ENCODE measurements at places on chromosomes 6 and 20.

GRCh38 chr20:64130876-64131275 is 23.5 kb upstream of the NPBWR2 start:
- no peak for DNase-seq

DNA sequence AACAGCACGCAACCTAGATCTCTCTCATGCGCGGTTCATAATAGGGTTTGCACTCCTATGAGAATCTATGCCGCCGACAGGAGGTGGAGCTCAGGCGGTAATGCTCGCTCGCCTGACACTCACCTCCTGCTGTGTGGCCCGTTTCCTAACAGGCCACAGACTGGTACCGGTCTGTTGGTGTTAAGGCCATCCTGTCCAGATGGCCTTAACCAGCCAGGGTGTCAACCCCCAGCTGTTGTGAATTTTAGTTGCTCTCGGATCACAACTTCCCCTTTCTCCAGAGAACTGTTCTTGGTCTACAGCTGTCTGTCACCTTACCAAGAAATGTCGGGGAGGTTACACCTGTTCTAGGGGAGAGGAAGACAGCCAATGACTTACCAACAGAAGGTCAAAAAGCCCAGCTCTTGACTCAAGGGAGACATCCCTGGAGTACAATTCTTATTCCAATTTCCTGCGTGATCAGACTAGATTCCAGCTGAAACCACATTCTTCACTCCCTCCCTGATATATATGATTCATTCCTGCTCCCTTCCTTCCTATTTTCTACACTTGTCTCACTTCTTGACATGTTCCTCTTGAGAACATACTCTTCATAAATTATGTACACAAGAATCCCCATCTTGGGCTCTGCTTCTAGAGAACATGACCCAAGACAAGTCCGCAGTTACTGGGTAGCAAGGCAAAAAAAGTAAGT is 23.1 kb upstream of the DNAAF9 start:
- no peak for DNase-seq

DNA sequence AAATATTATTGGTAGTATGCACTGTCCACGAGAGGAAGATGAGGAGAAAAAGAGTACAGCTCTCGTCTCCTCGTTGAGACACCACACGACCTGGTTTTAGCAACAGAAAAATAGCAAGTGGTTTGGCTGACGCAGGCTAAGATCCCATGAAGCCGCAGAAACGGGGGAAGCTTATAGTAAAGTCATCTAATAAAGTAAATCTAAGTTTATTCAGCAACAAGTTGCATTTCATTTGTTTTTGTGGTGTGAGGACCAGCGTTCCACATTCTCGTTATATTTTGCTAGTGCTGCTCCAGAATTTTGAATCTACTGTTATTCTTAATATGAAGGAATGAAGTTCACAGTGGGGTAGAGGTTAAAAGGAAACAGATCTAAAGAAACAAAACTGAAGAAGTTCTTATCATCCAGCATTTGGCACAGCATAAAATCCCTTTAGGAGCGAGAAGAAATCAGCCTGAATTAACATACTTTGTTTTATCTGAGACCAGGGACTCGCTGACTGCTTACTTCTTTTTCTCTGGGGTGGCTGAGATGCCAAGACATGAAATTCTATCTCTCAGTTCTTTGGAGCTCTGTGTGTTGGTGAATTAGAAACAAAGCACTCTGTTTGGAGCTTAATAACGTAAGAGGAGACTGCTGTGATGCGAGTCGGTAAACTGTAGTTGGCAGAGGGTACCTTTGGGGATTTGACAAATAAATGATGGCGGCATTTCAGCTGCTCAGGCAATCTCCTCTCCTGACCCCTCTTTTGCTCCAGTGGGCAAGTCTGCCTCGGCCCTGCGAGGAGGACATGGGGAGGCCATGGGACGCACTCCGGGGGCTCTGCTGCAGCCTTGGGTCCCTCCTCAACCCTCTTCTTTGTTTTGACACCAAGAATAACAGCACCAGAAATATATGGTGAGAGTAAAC is 24.9 kb upstream of the IRF4 start:
- no peak for DNase-seq

DNA sequence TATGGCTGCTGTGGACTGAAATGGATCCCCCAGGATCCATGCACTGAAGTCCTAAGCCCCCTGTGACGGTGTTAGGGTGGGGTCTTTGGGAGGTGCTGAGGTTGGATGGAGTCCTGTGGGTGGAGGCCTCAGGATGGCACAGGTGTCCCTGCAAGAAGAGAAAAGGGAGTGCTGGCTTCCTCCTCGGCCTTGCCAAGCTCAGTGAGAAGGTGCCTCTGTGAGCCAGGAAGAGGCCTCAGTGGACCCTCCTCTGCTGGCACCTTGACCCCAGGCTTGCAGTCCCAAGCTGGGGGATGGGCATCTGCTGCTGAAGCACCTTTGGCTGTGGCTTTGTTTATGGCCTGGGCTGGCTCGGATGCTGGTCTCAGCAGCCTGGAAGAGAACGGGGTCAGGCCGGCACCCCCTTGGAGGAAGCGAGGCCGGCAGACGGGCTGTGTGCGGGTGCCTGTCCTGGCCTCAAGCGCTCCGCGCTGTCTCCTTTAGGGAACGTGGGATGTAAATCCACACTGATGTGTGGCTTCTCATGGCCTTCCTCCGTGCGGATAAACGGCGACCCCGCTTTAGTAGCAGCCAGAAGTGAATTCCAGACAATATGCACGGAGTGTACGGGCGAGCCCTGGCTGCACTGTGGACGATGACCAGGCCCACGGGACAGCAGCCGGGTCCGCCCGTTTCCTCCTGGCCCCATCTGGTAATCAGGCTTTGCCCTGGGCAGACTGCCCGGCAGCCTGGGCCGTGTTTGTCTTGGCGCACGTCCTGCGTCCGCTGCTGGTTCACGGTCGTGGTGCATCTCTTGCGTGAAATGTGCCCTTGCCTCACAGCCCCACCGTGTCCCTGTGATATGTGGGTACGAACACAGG is 182.6 kb downstream of the ERMARD start:
- no peak for DNase-seq

DNA sequence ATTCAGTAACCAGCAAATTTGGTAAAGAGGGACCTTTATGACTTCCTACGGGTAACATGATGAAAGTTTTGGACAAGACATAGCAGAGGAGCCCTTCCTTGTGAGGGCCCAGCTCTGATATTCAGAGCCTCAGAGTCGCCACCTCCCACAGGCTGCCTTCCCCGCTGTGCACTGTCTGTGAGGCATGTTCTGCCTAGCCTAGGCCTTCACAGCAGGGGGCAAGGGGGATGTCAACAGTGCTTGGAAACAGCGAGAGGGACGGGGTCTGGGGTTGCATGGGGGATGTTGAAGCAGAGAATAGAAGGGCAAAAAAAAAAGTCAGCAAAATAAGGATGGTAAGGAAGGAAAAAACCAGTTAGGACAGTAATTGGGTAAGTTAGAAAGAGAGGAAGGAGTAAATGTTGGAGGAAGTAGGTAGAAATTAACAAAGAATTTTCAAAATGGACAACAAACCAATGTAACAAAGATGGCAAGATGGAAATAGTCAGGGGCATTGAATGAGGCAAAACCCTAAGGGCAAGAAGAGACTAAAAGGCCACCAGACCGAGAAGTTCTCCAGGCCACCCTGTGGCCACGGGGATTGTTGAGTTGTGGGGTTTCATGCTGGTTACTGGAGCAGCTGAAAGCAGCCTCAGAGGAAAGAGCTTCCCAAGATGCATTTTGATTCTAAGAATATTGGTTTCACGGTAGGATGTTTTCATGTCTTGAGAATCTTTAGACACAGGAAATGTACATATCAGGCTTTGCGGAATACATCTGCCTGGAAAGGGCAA is 139.8 kb downstream of the LY86 start:
- no peak for DNase-seq

DNA sequence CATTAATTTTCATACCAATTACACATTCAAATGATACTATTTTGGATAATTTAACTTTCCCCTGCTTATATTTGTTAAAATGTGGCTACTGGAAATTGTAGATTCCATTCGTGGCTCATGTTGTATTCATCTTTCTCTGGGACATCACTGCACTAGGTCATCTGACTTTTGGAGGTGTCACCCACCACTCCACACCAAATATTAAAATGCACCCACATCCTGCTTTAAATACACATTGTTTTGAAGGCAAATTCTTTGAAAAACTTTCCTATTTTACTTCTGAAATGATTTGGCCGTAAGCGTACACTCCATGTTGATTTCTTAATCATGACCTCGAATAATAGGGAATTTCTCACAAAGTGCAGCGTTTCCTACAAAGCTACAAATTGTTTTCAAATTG is 8.7 kb upstream of the RBM38 start:
- no peak for DNase-seq

DNA sequence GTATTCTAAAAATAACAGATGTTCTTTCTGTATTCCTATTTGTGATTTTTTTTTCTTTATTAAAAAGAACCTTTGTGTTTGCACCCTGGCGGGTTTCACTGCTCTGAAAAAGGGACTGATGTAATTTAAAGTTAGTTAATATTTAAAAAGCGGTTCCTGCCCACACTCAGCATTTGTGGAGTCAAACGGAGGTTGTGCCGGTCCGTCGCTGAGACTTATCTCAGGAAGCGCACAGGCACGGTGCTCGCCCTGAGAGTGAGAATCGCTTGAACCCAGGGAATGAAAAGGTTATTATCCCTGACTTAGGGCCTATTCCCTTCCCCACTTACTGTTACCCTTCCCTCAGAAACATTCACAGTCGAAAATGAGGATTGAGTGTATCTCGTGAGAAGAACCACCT is 366.7 kb downstream of the THBS2 start:
- no peak for DNase-seq

- DNase-seq = no peak
Measured at GRCh38 chr6:37303891-37304503, 46.1 kb upstream of the TMEM217 start.

- DNase-seq = no peak
Measured at GRCh38 chr6:63652980-63653379, 17.4 kb downstream of the PHF3 start.

GRCh38 chr6:3036861-3037637 is 31.2 kb upstream of the RIPK1 start:
- no peak for DNase-seq

DNA sequence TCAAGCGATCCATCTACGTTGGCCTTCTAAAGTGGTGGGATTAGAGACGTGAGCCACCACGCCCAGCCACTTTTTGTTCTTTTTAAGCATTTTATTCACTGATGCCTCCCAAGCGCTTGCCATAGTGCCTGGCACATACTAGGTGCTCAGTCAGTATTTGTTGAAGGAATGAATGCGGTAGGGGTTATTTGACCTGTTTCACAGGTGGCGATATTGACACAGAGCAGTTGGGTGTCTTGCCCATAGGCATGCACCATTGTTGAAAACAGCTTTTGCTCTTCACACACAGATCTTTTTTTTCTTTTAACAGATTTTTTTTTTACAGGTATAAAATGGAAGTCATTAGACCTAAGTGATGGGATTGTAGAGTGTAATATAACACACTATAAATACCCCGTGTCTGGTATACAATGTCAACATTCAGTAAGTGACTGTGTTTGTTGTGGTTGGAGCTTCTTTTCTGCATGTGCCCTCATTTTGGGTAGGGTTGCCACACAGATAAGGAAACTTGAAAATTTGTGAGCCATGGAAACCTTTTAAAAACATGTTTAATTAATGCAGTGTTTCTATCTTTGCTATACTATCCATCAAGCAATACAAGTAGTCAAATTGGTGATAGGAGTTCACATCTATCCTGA is 24.8 kb downstream of the RREB1 start:
- DNase-seq = no peak

DNA sequence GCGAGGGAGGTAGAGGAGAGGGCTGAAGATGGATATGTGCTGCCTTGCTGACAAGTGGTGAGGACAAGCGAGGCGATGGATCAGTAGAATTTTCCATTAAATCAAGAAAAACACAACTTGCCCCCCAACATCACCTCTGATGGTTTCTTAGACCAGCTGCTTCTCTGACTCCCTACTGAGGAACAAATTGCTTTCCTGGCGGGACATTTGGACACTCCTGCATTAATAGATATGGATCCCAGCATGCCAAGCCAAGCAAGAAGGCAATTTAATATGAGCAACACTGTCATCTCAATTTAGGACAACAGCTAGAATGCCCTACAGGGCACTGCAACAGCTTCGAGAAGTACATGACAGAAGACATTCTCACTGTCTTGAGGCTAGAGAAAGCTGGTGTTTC is 248.4 kb upstream of the AGPAT4 start:
- DNase-seq = no peak

- no peak for DNase-seq
Measured at GRCh38 chr6:161546632-161547031, 272.8 kb upstream of the AGPAT4 start.

- DNase-seq = no peak
Measured at GRCh38 chr6:117387454-117387974, 38.2 kb downstream of the ROS1 start.

GRCh38 chr20:57980506-57980905 is 247.9 kb downstream of the ANKRD60 start:
- no peak for DNase-seq

DNA sequence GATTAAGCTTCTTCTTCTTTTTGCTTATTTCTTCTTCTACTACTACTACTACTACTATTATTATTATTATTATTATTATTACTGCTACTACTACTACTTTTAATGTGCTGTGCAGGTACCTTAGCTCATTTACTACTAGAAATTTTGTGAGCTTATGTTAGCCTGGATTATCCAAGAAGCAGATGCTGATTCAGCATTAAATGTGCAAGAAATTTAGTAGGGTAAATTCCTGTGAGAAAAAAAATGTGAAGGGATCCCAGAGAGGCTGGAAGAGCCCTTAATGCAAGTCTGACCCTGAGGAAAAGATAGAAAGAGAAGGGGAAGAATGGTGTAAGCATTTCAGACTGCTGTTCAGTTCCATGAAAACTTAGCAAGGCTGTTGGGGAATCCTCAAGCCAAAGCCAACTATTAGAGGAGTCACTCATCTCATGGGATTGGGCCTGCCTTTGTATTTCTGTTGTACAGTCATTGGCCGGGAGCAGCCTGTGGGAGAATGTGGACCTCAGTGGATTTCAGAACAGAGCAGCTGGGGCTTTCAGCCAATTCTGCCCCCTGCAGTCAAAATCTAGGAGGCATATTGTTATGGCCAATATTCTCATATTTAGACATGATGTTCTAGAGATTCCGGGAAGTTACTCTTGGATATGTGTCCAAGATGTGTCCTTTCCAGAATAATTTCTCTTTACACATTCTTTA is 37.2 kb upstream of the TSPYL1 start:
- no peak for DNase-seq

- DNase-seq = no peak
Measured at GRCh38 chr20:31617432-31618104, 12.5 kb downstream of the ID1 start.

DNA sequence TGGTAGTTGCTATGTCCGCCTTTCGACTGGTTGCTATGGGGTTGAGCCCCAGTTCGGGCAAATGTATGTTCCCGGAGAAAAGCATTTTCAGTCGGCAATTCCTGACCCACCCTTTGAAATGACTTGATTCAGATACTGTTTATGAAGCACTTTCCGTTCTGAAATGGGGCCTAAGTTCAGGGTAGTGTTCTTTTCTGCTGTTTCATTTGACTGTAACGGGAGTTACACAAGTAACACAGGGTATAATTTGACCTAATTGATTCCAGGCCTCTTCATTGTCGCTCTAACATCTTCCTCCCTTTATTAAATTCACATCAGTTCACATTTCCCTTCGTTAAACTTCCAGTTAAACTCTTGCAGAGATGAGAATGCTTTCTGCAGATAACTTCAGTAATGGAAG is 85.5 kb downstream of the BMP6 start:
- DNase-seq = no peak

- no peak for DNase-seq
Measured at GRCh38 chr6:153729189-153729588, 309.9 kb upstream of the OPRM1 start.

GRCh38 chr20:50924261-50924920 is 6.8 kb downstream of the ADNP start:
- no peak for DNase-seq

- no peak for DNase-seq
Measured at GRCh38 chr6:147787417-147787816, 278.9 kb downstream of the SAMD5 start.

Measured in effector memory CD4-positive, alpha-beta T cell (primary cell).